ENCODE measurements at places on chromosomes 16 and 17. TPM values are rescaled to one million over a fixed set of nuclear protein-coding genes. Genes with fewer than 3 reads are reported as not detected.

DNA sequence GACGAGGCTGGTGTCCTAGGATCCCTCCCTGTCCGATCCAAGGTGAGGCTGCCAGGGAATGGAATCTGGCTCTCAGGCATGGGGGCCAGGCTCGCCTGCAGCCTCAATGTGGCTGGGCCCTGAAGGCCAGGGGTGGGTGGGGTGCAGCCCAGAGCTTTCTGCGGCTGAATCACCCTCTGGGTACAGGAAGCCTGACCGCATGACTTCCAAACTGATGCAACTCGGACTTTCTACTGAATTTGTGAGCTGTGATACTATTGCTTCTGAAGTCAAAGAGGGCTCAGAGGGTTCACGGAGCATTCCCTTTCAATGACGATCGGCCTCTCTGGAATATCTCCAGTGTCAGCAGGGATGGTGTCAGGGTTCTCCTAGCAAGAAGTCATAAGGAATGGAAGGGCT, 123.7 kb downstream of the METRNL start:
- no peak overlapping the region for H3K4me3 ChIP-seq
- H3K4me1 ChIP-seq = peaks cover 37% of the 10 kb centered on the region
- no peak for DNase-seq
- H3K36me3 ChIP-seq = no peaks in the 10 kb centered on the region
- H3K27ac ChIP-seq = no peak overlapping the region

DNA sequence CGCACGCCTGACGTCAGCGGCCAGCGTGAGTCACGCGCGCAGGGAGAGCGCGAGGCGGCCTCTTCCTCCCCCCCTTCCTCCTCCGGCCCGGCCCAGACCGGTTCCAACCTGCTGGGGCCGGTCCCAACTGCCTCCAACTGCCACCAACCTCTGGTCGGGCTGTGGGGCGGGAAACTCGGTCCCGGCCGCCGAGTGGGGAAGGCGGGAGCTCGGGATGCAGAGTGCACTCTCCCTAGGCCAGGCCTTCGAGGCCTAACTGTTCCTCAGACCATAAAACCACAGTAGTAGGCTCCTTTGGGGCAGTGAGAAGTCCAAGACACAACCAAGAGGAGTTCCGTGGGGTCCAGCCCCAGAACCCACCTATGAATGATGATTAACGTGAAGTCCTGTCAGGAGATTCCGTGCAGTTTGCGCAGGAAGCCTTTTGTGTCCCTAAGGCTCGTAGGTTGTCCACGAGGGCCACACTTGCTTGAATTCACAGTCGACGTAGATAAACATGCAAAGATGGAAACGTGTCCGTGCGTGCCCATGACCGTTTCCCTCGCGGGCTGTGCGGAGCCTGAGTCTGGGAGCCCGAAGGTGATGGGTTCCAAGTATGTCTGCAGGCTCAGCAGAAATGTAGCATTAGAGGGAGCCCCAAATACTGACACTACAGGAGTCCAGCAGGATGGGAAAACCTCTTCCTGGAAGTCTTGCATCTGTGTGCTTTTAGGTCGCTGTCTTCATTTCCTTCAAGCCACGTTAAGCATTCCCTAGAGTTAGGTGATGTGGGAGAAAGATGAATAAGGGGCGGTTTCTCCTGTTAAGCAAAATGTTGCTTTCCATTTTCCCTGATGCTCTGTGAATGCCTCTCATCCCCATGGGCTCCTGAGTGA, 647 bp downstream of the UNK start:
- no peak for DNase-seq
- H3K27ac ChIP-seq = peak overlapping the region; percentile 98
- no peaks in the 10 kb centered on the region for H3K36me3 ChIP-seq

The PPP1R27 gene
- total RNA-seq = not detected

GRCh38 chr17:9702914-9703780, 57.8 kb downstream of the USP43 start:
- no peaks in the 10 kb centered on the region for H3K4me1 ChIP-seq
- H3K27ac ChIP-seq = no peak overlapping the region
- H3K27me3 ChIP-seq = no peaks in the 10 kb centered on the region
- no peaks in the 10 kb centered on the region for H3K36me3 ChIP-seq
- no peak for DNase-seq

GRCh38 chr17:5286846-5287245, 4.8 kb downstream of the RABEP1 start:
- no peaks in the 10 kb centered on the region for H3K27me3 ChIP-seq
- DNase-seq = no peak
- H3K36me3 ChIP-seq = no peaks in the 10 kb centered on the region

- H3K36me3 ChIP-seq = no peaks in the 10 kb centered on the region
- H3K4me3 ChIP-seq = no peak overlapping the region
- H3K4me1 ChIP-seq = no peaks in the 10 kb centered on the region
- DNase-seq = no peak
Observed at GRCh38 chr16:556474-557173, 3.6 kb upstream of the PRR35 start.

The FGF11 gene
- 0.85 TPM for total RNA-seq

The MEOX1 gene
- total RNA-seq = 0.86 TPM

- no peak overlapping the region for H3K4me3 ChIP-seq
- no peak for DNase-seq
- no peak overlapping the region for H3K27ac ChIP-seq
- H3K36me3 ChIP-seq = no peaks in the 10 kb centered on the region
Observed at GRCh38 chr16:3328104-3328503, 22.8 kb downstream of the ZNF75A start.

The APOBR gene
- total RNA-seq = 7.7 TPM

- H3K36me3 ChIP-seq = no peaks in the 10 kb centered on the region
- no peak overlapping the region for H3K27ac ChIP-seq
- no peak overlapping the region for H3K4me3 ChIP-seq
Observed at GRCh38 chr17:77935121-77935571, 23.4 kb upstream of the TNRC6C start.

DNA sequence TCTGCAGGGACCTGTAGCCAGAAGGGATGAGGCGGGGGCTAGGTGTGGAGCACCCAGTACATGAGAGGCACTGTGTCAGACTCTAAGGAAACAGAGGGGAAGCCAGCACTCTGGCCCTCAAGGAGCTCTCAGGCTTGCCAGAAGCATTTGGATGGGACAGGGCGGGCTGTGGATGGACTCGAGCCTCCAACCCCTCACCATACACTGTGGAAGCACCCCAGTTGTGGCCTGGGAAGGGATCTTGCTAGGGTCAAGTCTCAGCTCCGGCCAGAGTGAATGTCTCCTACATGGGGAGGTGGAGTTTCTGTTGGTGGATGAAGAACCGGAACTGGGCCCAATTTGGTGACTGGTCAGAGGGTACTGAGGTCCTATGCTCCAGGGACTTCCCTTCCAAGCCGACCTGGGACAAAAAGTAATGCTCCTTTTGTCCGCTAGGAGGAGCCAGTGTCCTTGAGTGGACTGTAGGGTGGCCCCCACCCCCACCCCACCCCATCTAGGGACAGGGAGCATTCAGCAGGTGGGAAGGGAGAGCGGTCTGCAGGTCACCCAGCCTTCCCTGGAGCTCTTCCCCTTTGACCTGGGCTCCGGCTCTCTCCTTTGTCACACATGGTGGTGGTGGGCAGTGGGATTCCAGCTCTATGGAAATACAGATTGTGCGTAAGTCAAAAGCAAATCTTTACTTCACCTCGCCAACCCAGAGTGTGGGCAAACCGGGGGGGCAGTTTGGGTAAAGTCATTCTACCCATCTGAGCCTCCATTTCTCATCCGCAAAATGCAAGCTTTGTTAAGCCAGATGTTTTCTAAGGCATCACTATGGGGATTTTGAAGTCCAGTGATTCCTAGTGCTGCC, 20.4 kb upstream of the PHB1 start:
- no peak overlapping the region for H3K27ac ChIP-seq
- peaks cover 3% of the 10 kb centered on the region for H3K27me3 ChIP-seq
- H3K36me3 ChIP-seq = no peaks in the 10 kb centered on the region
- peak; percentile 27 for DNase-seq
- H3K4me3 ChIP-seq = no peak overlapping the region

The PRSS33 gene
- total RNA-seq = 0.22 TPM

DNA sequence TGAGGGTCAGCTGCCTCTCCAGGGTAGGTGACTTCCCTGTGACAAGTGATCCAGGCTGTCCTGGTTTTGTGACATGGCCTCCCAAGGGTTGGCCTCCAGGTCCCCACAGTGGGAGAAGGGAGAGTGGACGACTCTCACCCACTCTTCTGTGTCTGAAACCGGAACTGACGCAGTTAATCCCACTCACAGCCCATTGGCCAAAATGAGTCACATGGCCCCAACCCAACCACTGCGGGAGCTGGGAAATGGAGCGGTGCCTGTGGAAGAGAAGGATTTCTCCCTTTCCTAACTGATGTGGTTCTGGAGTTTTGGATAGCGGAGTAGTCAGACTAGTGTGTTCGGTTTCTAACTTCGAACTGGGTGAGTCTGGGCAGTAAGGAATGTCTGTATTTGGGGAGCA, 79.4 kb downstream of the ABCC6 start:
- DNase-seq = no peak
- no peak overlapping the region for H3K27ac ChIP-seq
- H3K4me3 ChIP-seq = no peak overlapping the region
- H3K27me3 ChIP-seq = no peaks in the 10 kb centered on the region
- peaks cover 15% of the 10 kb centered on the region for H3K36me3 ChIP-seq

The CLEC19A gene
- not detected for total RNA-seq

The NACA2 gene
- total RNA-seq = not detected

DNA sequence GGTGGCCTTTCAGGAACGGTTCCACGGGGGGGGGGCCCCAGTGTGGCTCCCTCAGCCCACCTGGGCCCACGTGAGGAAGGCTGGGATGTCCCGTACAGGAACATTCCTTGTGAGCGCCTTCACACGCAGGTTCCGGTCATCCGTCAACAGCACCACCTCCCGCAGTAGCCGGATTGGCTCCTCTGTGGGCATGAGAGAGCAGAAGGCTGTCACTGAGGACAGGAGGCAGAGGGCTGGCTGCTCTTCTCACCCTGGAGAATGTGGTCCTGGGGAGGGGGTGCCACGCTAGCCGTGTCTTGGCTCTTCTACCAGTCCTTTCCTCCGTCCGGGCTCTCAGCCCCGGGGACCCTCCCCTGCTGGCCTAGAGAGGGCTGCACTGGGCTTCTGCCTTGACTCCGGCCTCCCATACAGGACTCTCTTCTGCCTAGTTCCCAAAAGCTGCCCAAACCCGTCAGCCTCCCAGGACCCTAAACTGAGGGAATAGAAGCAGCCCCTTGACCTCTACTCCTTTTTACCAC, 6.6 kb downstream of the HIC1 start:
- no peak for DNase-seq
- no peaks in the 10 kb centered on the region for H3K27me3 ChIP-seq
- H3K27ac ChIP-seq = no peak overlapping the region
- no peak overlapping the region for H3K4me3 ChIP-seq
